ENCODE measurements at places on chromosomes 3 and 15.

- DNase-seq = no peak
Measured at GRCh38 chr3:32901005-32901932, 50.2 kb upstream of the CCR4 start.

- DNase-seq = no peak
Measured at GRCh38 chr3:68876112-68876713, 56.1 kb downstream of the TAFA4 start.

DNA sequence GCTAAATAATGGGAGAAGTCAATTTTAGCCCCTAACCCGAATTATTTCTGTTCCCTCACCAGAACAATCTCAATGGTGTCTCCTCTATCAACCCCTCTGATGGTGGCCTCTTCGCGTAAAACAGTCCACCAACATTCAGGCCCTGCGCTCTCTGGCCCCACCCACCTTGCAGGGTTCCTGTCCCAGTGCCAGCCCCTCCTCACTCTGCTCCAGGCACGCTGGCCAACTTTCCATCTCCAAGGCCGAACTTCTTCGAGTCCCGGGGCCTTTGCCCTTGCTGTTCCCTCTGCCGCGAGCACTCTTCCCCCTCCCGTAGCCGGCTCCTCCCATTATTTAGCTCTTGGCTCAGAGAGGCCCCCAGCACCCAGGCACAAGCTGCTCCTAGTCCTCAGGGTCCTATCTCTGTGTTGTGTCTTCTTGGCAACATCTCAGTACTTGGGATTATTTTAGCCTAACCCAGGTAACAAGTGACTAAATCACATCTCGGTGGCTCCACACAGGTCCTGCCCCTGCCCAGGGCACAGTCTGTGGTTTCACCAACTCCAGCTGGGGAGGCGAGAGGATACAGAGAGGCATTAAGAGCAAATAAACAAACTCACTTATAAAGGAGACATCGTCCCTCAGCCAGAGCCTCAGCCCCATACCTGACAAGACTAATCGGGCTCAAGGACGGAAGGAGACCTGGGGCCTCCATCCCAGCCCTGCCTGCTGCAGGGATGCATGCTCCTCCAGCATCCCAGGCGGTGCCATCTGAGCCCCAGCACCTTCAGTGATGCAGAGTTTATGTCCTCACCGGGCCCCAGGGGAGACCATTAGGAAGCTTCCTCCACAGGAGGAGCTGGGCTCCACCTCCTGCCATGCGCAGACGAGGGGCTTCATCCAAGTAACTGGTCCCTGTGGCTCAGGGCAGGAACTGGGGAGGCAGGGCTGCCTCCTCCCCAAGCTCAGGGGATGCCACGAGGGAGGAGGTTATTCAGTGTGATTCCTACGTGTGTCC is 19.7 kb upstream of the IQSEC1 start:
- DNase-seq = no peak

- no peak for DNase-seq
Measured at GRCh38 chr15:40042791-40043320, 3.9 kb upstream of the SRP14 start.

DNA sequence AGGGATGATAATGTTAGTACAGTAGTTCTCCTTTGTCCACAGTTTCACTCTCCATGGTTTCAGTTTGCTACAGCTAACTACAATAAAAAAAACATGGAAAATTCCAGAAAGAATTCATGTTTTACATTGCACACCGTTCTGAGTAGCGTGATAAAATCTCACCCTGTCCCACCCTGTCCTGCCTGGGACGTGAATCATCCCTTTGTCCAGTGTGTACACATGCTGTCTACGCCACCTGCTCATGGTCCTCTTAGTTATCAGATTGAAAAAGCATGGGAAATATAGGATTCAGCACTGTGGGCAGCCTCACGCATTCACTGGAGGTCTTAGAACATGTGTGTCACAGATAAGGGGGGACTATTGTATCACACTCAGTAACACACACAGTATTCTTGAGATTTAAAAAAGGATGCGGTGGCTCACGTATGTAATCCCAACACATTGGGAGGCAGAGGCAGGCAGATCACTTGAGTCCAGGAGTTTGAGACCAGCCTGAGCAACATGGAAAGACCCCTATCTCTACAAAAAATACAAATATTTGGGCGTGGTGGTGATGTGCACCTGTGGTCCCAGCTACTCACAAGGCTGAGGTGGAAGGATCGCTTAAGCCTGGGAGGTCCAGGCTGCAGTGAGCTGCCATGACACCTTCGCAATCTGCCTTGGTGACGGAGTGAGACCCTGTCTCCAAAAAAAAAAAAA is 8.7 kb upstream of the FLNB start:
- DNase-seq = no peak

- no peak for DNase-seq
Measured at GRCh38 chr15:80755885-80756284, 23.3 kb upstream of the CEMIP start.

- DNase-seq = no peak
Measured at GRCh38 chr3:120506076-120506827, 55.5 kb upstream of the FSTL1 start.

DNA sequence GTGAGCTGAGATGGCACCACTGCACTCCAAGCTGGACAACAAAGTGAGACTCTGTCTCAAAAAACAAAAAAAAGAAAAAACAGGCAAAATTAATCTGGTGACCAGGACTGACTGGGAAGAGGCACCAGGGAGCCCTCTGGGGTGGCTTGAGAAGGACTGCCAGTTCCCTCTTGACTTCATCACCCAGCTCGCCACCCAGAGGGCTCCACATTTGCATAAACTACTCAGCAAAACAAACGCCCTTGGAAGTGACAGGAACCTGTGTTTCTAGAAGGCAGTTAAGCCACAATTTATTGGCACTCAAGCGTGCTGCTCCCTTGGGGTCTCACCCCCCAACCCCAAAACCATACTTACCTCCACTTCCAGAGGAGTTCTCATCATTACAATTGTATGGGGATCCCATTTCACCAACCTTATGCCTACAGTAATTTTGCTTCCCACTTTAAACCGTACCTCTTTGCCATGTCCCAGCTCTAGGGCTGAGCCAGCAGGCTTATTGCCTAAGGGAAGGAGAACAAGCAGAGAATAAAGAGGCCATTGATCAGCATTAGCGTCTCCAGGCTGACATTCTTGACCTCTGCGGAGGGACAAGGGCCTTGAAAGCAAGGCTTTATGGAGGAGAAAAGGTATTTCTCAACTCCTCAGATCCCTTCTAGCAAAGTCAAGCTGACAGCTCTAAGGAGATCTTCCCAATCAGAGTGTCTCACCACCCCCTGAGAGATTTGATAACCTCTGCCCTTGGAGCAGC is 357.4 kb downstream of the SHQ1 start:
- no peak for DNase-seq

- DNase-seq = no peak
Measured at GRCh38 chr3:47849699-47850563, 47.0 kb downstream of the DHX30 start.

- peak; percentile 42 for DNase-seq
Measured at GRCh38 chr3:63908081-63908736, 4.0 kb downstream of the SCAANT1 start.

DNA sequence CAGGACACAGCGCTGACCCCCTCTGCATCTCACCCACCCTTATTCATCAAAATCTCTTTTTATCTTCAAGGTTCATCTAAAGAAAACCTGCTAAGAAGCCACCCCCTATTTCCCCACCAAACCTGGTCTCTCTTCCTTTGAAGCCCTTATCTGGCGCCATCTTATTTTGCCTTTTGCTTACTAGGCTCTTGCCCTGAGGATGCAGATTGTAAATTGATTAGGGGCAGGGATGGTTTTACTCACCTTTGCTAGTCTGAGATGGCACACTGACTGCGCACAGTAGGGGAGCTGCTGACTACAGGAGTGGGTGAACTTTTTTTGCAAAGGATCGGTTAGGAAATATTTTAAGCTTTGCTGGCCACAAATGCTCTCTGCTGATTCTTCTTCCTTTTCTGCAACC is 78.9 kb upstream of the BHLHE40 start:
- no peak for DNase-seq

GRCh38 chr3:30340500-30340899 is 265.9 kb upstream of the TGFBR2 start:
- DNase-seq = no peak

GRCh38 chr15:27062951-27063350 is 92.0 kb downstream of the GABRG3 start:
- no peak for DNase-seq

GRCh38 chr3:64599651-64600050 is 88.1 kb downstream of the ADAMTS9 start:
- no peak for DNase-seq
